Spleen (tissue), 13 donors: ENCODE measurements at places on chromosomes 13 and 19. TPM values are rescaled to one million over a fixed set of nuclear protein-coding genes. Genes with fewer than 3 reads are reported as not detected.

GRCh38 chr13:21069561-21070004 is 8.2 kb upstream of the LATS2 start:
- DNase-seq: no peak
- H3K4me3 ChIP-seq: no peak overlapping the region
- no peak overlapping the region for H3K27ac ChIP-seq

DNA sequence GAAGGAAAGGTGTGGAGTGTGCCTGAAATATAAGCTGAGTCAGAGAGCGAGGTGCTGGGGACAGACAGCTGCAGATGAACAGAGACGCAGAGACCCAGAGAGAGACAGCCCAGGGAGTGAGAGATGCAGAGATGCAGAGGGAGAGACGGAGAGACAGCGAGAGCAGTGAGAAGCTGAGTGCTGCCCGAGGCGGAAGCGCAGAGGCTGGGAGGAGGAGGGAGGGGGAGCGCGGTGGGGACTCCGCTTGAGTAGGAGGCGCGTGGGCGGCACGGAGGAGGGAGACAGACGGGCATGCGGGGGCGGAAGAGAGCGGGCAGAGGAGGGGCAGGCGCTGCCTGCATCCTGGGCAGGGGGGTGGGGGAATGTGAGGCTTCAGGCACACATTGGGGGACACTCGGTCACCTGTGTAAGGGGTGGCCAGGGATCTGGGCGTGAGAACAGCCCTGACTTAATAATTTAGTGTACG is 25.7 kb downstream of the SLC8A2 start:
- H3K4me1 ChIP-seq: peaks cover 42% of the 10 kb centered on the region
- H3K36me3 ChIP-seq: no peaks in the 10 kb centered on the region
- peak; percentile 92 for DNase-seq
- no peak overlapping the region for H3K27ac ChIP-seq
- peaks cover 99% of the 10 kb centered on the region for H3K27me3 ChIP-seq

DNA sequence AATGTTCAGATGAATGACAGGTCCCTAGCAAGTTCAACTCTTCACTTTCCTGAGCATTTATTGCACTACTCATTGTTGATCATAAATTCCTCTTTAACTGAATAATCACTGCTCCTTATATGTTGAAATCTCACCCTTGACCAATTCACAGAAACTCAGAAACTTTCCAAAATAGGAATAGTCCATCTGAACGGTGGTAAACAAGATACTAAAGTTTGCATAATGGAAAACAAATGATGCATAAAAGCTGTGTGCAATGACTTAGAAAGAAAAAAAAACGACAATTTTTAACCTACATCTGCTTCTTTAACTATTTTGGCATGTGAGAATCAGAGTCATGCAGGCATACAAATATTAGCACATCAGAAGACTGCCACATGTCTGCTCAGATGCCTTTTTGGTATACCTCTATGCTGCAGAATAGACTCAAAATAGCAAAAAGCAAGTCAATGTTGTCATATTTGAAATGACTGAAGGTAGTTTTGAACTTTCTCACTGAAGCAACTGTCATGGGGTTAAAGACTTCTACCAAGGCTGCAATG is 34.8 kb downstream of the SLC10A2 start:
- H3K36me3 ChIP-seq: no peaks in the 10 kb centered on the region
- H3K27me3 ChIP-seq: no peaks in the 10 kb centered on the region
- DNase-seq: no peak
- no peak overlapping the region for H3K27ac ChIP-seq
- H3K4me1 ChIP-seq: peaks cover 5% of the 10 kb centered on the region

Gene ARHGAP35
- polyA plus RNA-seq: 10.8 TPM

Gene PET100
- polyA plus RNA-seq: 130 TPM

GRCh38 chr19:55377356-55378131 is 918 bp downstream of the TMEM190 start:
- no peak overlapping the region for H3K4me3 ChIP-seq
- no peak for DNase-seq
- H3K36me3 ChIP-seq: no peaks in the 10 kb centered on the region

Gene APC2
- polyA plus RNA-seq: 0.02 TPM

DNA sequence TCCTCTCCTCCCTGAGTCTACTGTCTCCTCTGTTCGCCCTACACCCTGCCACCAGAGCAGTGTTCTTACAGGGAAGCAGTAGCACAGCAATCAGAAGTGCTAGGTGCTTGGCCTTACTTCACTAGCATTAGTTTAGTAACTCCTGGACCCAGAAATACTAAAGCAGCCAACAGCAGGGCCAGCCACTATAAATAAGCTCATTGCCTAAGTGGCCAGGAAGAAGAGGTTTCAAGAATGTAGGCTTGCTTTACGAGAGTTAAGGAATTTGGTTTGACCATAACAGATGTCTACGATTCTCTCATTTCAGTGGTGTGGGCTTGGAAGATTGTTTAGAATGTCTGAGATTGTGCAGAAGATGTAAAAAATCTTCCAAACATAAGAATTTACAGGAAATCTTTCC is 103.3 kb downstream of the ZAR1L start:
- peaks cover 6% of the 10 kb centered on the region for H3K36me3 ChIP-seq
- DNase-seq: no peak
- H3K4me1 ChIP-seq: no peaks in the 10 kb centered on the region
- H3K27ac ChIP-seq: no peak overlapping the region
- H3K4me3 ChIP-seq: no peak overlapping the region
- no peaks in the 10 kb centered on the region for H3K27me3 ChIP-seq

Gene VSIG10L
- polyA plus RNA-seq: 2.3 TPM

- H3K27ac ChIP-seq: no peak overlapping the region
- no peaks in the 10 kb centered on the region for H3K27me3 ChIP-seq
- H3K4me1 ChIP-seq: peaks cover 4% of the 10 kb centered on the region
- DNase-seq: no peak
- no peak overlapping the region for H3K4me3 ChIP-seq
These were observed 193.2 kb upstream of the RFC3 start for GRCh38 chr13:33624740-33625139.

DNA sequence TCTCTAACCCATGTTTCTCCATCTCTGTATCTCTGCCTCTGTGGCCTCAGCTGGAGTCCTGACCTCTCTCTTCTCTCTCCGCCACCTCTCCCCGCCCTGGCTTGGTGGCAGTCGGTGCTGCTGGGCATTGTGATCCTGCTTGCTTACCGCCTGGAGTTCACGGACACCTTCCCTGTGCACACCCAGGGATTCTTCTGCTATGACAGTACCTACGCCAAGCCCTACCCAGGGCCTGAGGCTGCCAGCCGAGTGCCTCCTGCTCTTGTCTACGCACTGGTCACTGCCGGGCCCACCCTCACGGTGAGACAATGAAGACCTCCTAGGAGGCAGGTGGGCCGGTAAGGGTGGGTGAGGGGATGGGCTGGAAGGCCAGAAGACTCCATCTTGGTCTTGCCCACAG is 4.2 kb downstream of the PLPPR2 start:
- H3K4me3 ChIP-seq: no peak overlapping the region
- peaks cover 9% of the 10 kb centered on the region for H3K27me3 ChIP-seq
- no peak for DNase-seq
- no peak overlapping the region for H3K27ac ChIP-seq

GRCh38 chr19:38093587-38093986 is 130.4 kb downstream of the DPF1 start:
- peaks cover 6% of the 10 kb centered on the region for H3K4me1 ChIP-seq
- H3K36me3 ChIP-seq: peaks cover 21% of the 10 kb centered on the region
- DNase-seq: no peak
- no peak overlapping the region for H3K27ac ChIP-seq
- no peak overlapping the region for H3K4me3 ChIP-seq
- no peaks in the 10 kb centered on the region for H3K27me3 ChIP-seq

Gene ZNF524
- 33.3 TPM for polyA plus RNA-seq

Gene MBD3L3
- polyA plus RNA-seq: not detected

GRCh38 chr19:56942756-56943155 is 102.2 kb upstream of the PEG3 start:
- H3K27ac ChIP-seq: no peak overlapping the region
- DNase-seq: peak; percentile 81
- no peaks in the 10 kb centered on the region for H3K4me1 ChIP-seq
- H3K27me3 ChIP-seq: no peaks in the 10 kb centered on the region
- no peaks in the 10 kb centered on the region for H3K36me3 ChIP-seq
- no peak overlapping the region for H3K4me3 ChIP-seq

GRCh38 chr13:74043237-74043636 is 91.0 kb downstream of the KLF12 start:
- no peaks in the 10 kb centered on the region for H3K27me3 ChIP-seq
- H3K27ac ChIP-seq: no peak overlapping the region
- no peak overlapping the region for H3K4me3 ChIP-seq
- H3K36me3 ChIP-seq: no peaks in the 10 kb centered on the region
- H3K4me1 ChIP-seq: peaks cover 50% of the 10 kb centered on the region
- DNase-seq: no peak

DNA sequence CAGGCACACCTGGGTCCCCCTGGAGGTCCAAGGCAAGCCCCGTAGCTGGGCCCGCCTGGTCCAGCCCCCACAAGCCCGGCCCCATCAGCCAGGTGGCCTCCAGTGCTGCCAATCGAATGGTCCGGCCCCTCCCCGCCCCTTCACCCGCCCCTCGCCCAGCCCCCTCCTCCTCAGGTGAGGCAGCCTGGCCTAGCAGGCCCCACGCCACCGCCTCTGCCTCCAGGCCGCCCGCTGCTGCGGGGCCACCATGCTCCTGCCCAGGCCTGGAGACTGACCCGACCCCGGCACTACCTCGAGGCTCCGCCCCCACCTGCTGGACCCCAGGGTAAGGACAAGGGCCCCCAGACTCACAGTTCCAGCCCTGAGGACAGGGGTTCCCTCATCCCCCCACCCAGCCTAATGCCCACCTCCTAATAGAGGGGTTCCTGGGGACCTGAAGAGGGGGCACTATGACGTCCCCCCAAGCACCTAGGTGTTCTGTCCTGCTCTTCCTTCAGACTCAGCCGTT is at the start of gene HPN:
HPN (plus strand) TSS at position 174 of the 508 bp plus-strand sequence. CDS start 786 bp downstream, outside the sequence.
- no peaks in the 10 kb centered on the region for H3K27me3 ChIP-seq
- H3K4me1 ChIP-seq: peaks cover 76% of the 10 kb centered on the region
- no peaks in the 10 kb centered on the region for H3K36me3 ChIP-seq
- no peak within 1 kb of the TSS for H3K4me3 ChIP-seq

DNA sequence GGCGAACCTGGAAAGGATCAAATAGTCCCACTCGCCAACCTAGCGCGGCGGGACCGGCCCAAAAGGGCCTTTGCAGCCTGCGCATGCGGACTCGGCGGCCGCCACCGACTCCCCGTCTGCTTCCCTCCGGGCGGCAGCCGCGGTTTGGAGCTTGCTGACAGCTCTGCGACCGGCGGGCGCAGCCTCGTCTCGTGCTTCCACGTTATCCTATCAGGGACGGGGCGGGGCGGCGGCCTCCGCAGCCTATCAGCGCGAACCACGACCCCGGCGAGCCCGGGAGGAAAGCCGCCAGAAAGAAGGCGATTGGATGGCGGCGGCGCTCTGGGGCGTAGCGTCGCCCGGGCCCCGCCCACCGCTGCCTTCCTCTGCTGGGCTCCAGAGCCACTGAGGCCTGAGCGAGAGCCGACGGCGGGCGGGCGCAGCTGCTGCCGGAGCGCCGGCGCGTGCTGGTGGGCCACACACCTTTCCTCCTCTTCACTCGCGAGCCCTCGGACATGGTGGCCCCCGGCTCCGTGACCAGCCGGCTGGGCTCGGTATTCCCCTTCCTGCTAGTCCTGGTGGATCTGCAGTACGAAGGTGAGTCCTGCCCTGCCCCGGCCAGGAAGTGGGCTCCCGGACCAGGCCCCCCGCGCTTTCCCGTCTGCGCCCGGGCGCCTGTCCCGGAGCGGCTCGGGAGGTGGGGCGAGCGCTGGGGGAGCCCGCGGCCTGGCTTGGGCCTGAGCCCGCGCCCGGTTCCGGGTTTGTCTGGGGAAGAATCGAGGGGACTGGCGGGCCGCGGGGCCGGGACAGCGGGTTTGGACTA is at the start of gene DNAJC3:
DNAJC3 (plus strand) TSS at position 378 of the 802 bp plus-strand sequence; CDS start at position 495, 117 bp downstream.
- no peaks in the 10 kb centered on the region for H3K27me3 ChIP-seq
- peak; percentile 99 for DNase-seq
- H3K27ac ChIP-seq: peak within 1 kb of the TSS; percentile 90
- H3K4me1 ChIP-seq: peaks cover 18% of the 10 kb centered on the region

Gene SLC10A2
- polyA plus RNA-seq: not detected

DNA sequence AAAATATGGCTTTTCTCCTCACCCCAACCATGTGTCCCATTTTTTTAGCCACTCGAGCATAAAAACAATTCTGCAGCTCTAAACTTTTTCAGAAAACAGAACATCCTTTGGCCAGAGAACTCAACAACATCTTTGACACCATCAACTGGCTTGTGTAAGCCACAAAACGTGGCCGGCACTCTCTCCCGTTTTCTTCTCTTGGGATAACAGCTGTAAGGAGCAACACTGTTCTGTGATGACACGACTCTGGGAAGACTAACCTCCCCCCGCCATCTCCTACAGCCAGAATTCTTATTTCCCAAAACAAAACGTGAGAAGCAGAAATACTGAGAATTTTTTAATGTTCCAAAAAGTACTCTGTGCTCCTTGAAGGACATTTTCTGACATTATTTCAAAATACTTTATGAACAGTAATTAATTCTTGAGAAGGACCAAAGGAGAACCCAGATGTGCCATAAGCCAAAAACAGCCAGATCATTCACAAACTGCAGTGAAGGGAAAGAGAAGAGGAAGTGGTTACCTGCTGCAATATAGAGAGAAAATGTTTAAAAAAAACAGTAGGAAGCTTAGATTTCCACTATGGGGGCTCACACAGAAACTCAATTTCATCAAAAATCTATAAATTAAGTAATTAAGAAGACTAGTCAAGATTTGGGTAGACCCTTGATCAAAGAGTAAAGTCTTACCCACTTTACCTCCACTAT is 25.8 kb downstream of the COL4A1 start:
- peaks cover 60% of the 10 kb centered on the region for H3K4me1 ChIP-seq
- no peak overlapping the region for H3K4me3 ChIP-seq
- H3K36me3 ChIP-seq: no peaks in the 10 kb centered on the region
- peak overlapping the region; percentile 41 for H3K27ac ChIP-seq

Gene CEACAM16
- not detected for polyA plus RNA-seq

DNA sequence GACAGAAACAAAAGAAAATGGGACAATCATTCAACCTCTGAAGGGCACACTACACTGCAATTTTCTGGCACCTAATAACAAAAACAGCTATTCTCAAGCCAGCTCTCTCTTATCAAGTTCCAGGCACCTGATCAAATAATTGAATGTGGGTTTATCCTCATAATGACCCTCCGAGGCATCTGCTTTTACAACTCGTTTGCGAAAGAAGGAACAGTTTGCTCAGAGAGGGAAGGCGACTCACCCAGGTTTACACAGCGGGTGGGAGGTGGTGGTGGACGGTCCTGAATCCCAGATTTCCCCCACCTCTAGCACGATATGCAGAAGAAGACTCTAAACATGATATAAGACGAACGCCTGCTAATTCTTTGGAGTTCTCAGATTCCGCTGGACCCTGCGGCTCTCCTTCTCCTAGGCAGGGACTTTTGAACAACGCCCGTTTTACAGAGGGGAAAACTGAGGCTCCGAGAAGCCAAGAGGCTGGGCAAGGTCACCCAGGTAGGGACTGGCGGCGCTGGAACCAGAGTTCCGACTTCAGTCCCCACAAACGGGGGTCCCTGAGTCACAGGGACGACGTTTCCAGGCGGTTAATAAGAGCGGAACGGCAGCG is 641 bp downstream of the SGTA start:
- H3K36me3 ChIP-seq: no peaks in the 10 kb centered on the region
- peak overlapping the region; percentile 94 for H3K27ac ChIP-seq

DNA sequence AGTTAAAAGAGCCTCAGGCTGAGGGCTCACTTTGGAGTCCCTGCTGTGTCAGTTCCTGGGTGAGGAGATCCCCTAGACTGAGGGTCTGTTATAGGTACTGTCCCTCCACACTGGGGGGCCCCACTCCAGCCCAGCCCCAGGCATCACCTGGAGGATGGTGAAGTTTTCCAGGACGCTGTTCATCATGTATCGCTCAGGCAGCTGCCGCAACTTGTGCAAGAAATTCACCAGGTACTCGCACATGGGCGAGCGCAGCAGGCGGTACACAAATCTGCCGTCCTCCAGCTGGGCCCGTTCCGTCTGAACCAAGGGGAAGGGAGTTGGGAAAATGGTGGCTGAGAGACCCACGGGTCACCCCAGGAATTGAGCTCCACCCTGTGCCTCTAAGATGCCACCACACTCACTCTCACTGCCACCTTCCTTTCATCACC is 7.1 kb downstream of the CD37 start:
- no peaks in the 10 kb centered on the region for H3K27me3 ChIP-seq
- H3K4me3 ChIP-seq: no peak overlapping the region
- no peaks in the 10 kb centered on the region for H3K36me3 ChIP-seq
- peak; percentile 75 for DNase-seq
